Inflammatory macrophage treated with lipopolysaccharide for 4 hours (primary cell): ENCODE measurements at places on chromosomes 3 and 15.

- DNase-seq, result no peak
These were observed 14.6 kb upstream of the IL17RD start for GRCh38 chr3:57179580-57180410.

DNA sequence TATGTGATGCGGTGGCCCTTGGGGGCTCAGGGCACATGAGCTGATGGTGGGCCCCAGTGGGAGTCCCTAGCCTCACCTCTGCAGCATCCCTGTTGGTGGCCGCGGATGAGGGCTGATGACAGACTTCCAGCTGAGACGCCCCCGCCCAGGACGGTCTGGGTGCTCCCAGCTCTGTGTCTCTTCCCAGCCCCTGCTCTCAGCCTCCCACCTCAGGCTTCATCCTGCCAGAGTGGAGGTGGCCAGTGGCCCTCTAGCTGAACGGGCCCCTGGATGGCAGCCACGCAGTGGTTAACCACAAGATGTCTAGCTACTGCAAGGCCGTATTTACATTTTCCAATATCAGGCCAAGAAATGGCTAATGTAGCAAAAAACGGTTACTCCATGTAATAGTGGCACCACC lies 205.3 kb upstream of the LINGO1 start:
- no peak for DNase-seq

GRCh38 chr3:108403686-108404345 lies 106.6 kb downstream of the MYH15 start:
- no peak for DNase-seq

GRCh38 chr3:10804183-10804648 lies 11.8 kb upstream of the SLC6A11 start:
- DNase-seq, result no peak

- DNase-seq, result no peak
These were observed 52.4 kb downstream of the VGLL3 start for GRCh38 chr3:86938416-86939105.

GRCh38 chr3:183185696-183186095 lies 23.2 kb upstream of the LAMP3 start:
- DNase-seq, result peak; percentile 89

GRCh38 chr15:63085289-63085688 lies 36.4 kb upstream of the LACTB start:
- DNase-seq, result no peak

DNA sequence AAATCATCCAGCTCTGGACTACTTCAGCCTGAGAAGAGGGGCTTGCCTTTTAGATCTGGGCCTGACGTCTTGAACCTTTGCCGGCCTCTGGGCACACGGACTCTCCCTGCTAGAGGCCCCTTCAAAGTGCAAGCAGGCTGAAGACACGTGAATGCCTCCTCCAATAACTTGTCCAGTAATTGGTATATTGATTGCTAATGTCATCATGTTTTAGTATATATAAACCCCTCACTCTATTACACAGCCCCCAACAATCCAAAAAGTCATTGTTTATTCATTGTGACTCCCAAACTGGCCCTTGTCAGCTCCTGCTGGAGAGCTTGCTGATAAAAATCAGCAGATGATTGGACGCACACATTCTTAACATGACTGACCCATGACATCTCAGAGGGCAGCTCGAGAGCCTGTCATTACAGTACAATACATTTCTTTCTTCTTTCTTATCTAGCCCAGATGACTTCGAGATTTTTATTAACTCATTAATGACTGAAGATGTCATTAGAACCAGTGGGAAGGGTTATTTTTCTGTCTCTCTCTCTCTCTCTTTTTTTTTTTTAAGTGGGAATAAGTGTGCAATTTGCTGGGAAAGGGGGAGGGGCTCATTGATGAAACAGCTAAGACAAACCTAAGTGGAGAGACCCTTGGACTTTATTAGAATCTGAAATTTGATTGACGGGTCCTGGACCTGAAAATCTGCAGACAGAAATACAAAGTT lies 65.5 kb upstream of the NR2F2 start:
- DNase-seq, result no peak

GRCh38 chr3:172678068-172678467 lies 32.8 kb downstream of the NCEH1 start:
- DNase-seq, result no peak

DNA sequence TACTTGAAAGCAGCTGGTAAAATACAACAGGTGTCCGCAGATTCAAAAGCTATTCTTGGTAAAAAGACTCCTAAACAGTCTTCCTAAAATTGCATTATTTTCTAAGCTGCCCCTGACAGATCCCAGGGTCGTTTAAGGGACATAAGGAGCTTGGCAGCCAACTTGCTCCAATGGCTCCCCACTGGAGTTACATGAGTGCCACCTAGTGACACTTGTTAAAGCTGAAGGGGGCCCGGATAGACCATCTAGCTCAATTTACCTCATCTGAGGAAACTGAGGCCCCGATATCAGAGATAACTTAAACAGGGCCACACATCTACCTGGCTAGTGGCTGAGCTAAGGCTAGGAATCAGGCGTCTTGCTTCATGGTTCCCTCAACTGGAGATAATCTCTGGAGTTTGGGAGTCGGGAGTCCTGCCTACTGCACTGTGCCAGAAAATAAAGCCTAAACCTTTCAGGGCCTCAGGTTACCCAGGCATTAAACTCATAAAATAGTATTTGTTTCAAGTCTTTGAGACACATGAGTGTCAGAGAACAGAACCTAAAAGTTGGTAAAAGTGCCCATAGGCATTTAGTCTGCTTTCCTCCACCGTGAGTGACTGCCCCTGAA lies 6.5 kb upstream of the TBC1D23 start:
- DNase-seq, result peak; percentile 53

DNA sequence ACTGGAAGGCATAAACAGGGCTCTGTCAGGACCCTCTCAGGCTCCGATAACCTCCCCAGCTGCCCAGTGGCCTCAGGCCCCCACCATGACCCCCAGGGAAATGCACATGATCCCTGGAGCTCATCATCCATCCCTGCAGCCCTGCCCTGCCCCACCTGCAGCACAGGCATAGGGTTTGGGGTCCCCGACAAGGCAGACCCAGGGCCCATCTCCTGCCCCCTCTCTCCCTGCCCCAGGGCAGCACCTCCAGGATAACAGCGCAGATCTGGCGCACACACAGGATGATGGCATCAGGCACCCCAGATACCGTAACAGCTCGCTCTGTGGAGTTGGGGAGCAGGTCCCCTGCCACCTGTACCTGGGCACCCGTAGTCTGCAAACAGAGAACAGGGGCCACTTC lies 4.5 kb downstream of the GPR62 start:
- DNase-seq, result no peak

- peak; percentile 32 for DNase-seq
These were observed 762 bp downstream of the NCK1 start for GRCh38 chr3:136862617-136863322.

GRCh38 chr3:106078635-106079034 lies 209.8 kb upstream of the CBLB start:
- no peak for DNase-seq

DNA sequence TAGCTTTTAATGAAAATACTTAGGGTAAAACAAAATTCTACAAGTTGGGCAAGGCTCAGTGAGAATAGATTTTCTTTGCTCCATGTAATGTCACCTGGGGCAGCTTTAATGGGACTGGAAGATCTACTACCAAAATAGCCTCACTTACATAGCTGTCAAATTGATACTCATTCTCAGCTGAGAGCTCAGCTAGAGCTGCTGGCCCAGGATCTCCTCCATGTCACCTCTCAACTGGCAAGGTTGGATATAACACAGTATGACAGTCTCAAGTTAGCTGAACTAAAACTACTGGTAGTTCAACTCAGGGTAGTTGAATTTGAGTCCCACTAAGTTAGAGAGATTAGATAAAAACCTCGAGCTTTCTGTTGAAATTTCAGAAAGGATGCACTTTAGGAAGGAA lies 218.5 kb upstream of the PLSCR5 start:
- DNase-seq, result no peak

GRCh38 chr3:52277071-52277964 lies 1.1 kb downstream of the WDR82 start:
- DNase-seq, result peak; percentile 71

- DNase-seq, result no peak
These were observed 39.9 kb downstream of the NKIRAS1 start for GRCh38 chr3:23876923-23877322.

DNA sequence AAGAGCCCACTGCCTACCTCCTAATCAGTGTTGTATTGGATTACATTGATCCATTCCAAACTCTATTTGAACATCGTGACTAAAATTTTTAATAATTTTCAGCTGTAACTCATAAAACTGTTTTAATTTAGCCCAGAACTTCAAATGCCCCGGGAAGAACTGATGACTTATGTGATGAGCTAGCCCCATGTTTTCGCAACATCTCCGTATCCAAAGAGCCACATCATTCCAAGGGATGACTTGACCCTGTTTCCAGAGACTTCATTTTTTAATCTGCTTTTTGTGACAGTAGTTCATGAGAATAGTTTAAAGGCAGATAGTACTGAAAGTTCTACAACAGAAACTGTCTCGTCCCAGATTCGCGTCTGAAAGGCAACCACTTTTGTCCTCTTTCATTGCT lies 97.4 kb downstream of the STAC start:
- peak; percentile 55 for DNase-seq

GRCh38 chr15:60757831-60758570 lies 279.1 kb upstream of the ICE2 start:
- DNase-seq, result no peak

DNA sequence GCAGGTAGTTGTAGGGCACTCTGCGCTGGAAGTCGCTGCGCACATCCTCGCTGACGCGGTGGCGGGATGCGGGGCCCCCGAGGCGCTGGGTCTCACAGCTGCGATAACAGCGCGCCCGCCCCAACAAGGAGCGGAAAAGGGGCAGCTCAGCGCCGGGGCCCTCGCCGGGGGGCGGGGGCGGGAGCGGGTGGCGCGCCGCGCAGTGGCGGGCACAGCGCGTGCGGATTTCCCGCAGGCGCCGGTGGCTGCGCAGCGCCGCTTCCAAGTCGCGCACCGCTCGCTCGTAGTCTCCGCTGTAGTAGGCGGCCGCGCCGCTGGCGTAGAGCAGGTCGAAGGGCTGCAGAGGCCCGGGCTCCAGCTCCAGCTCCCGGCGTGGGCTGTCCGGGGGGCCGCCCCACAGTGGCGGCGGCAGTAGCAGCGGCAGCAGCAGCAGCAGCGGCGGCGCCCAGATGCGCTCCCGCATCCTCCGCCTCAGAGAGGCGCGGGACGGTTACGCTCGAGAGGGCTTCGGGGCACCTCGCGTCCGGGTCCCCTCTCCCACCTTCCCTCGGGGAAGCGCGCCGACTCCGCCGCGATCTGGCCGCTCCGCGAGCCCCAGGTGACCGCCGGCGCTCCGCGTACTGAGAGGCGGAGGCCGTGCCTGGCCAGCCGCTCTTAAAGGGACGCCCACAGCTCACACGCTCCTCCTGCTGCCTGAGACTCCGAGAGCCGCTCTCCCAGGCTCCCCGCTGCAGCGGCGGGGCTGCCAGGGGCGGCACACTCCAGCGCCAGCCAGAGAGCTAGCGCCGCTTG lies at the start of gene P3H2:
P3H2 (minus strand) TSS at position 629 of the 792 bp plus-strand sequence; CDS start at position 463, 166 bp downstream.
- peak; percentile 42 for DNase-seq

GRCh38 chr3:43523454-43524053 lies 98.3 kb downstream of the ANO10 start:
- DNase-seq, result peak; percentile 36

GRCh38 chr3:191105418-191105817 lies 93.6 kb upstream of the OSTN start:
- DNase-seq, result no peak

DNA sequence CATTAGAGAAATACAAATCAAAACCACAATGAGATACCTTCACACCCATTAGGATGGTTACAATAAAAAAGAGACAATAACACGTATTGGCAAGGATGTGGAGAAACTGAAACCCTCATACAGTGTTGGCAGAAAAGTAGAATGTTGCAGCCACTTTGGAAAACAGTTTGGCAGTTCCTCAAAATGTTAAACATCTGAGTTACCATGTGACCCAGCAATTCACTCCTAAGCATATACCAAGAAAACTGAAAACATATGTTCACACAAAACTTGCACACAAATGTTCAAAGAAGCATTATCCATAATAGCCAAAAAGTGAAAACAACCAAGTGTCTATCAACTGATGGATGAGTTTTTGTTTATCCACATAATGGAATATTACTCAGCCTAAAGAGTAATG lies 166.9 kb upstream of the FAM3D start:
- DNase-seq, result no peak

DNA sequence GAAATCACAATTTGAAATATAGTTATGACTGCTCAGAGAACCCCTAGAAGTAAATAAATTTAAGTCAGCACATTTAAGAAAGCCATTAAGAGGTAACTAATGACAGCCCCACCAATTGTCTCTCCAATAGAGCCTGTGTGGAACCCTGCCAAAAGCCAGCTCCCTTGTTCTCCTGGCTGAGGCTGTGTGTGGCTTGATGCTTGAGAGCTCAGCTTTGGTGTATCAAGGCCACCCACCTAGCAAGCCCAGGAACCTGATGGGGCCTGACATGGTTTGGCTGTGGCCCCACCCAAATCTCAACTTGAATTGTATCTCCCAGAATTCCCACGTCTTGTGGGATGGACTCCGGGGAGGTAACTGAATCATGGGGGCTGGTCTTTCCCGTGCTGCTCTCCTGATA lies 106.9 kb downstream of the LRRN1 start:
- DNase-seq, result no peak

DNA sequence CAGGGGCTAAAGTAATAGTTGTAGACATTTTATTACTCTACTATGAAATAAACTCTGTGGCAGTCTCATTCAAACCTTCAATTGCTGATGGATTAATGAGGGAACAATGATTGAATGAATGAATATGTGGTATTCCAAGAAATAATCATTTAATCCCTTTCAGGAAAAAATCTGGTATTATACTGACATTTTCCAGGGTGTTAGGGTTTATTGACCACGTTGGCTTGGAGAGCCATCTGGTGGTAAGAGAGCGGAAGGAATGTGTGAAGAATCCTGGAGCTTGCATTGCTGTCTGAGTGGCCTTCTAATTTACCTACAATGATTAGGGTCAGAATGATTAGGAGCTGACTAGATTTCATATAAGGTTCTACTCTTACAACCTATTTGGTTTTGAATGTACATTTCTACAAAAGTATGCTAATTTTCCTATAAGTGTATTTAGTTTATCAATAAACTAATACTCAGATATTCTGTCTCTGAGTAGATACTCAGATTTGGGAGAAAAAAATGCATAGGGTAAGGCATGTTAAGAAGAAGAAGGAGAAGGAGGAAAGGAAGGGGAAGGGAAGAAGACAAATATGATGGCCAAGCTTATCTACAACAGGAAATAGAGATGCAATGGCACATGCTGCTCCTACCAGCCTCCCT lies 249.9 kb downstream of the ROBO1 start:
- peak; percentile 8 for DNase-seq

GRCh38 chr3:117963858-117964257 lies 1070.8 kb downstream of the IGSF11 start:
- DNase-seq, result no peak

DNA sequence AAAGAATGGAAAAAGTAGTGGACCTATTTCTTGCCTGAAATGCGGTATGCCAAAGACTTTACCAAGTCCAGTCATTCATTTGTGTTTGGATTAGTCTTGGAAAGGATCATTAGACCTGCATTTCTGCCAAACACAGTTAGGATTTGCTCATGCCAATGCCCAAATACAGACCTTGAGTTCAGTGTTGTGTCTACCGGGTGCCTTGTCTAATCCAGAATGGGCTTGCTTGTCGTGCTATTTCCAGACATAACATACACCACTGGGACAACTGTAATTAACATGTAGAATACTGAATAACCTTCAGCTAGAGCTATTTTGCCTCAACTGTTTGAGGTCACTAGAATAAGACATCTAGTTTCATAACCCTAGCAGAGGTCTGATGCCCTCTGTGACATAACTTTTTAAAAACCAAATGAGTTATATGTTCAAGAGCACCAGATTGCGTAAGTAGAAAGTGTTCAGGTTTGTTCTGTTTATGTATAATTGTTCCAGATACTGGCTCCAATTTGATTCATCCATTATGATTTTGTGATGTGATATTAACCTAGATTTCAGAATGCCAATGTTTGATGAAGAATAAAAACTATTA lies 145.3 kb upstream of the DPH6 start:
- no peak for DNase-seq
